ENCODE measurements at places on chromosomes 6 and 20.

DNA sequence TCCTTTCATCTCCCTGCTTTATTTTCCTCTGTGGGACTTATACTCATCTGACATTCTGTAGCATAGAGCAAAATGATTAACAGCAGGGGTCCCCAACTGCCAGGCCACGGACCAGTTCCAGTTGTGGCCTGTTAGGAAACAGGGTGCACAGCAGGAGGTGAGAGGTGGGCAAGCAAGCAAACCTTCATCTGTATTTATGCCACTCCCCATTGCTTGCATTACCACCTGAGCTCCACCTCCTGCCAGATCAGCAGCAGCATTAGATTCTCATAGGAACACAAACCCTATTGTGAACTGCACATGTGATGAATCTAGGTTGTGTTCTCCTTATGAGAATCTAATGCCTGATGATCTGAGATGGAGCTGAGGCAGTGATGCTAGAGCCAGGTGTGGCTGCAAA lies 130.5 kb upstream of the SLC24A3 start:
- DNase-seq, result no peak

GRCh38 chr20:10433014-10433622 lies 904 bp downstream of the MKKS start:
- no peak for DNase-seq

GRCh38 chr6:16821834-16822264 lies 60.6 kb upstream of the ATXN1 start:
- DNase-seq, result no peak

- DNase-seq, result no peak
These were observed 45.4 kb downstream of the CEP162 start for GRCh38 chr6:84182001-84182400.

DNA sequence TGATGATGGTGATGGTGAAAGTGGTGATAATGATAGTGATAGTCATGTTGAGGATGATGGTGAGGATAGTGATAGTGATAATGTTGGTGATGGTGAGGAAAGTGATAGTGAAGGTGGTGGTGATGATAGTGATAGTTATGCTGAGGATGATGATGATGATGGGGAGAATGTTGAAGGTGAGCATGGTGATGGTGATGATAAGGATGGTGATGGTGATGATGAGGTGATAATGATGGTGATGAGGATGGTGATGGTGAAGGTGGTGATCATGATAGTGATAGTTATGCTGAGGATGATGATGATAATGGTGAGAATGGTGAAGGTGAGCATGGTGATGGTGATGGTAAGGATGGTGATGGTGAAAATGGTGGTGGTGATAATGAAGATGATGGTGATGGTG lies 64.9 kb upstream of the ZNF337 start:
- no peak for DNase-seq

GRCh38 chr20:20793591-20793990 lies 81.1 kb upstream of the RALGAPA2 start:
- DNase-seq, result no peak

DNA sequence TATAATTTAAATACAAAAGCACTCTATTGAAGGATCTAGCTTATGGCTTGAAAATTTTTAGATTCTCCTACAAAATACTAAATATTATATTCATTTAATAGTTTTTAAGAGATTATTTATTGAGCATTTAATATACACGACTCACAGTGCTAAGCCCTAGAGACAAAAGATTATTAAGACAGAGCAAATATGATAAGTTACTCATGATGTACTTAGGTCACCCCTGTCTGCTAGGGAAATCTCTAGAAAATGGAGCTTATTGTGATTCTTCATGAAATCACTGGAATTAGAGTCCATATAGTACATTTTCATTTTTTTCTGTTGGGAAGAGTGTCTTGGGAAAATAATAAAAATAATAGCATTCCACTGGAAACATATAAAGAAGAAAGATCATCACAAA lies 37.8 kb downstream of the BEND6 start:
- DNase-seq, result no peak

- DNase-seq, result no peak
These were observed 37.4 kb downstream of the ANGPT4 start for GRCh38 chr20:878511-879307.

DNA sequence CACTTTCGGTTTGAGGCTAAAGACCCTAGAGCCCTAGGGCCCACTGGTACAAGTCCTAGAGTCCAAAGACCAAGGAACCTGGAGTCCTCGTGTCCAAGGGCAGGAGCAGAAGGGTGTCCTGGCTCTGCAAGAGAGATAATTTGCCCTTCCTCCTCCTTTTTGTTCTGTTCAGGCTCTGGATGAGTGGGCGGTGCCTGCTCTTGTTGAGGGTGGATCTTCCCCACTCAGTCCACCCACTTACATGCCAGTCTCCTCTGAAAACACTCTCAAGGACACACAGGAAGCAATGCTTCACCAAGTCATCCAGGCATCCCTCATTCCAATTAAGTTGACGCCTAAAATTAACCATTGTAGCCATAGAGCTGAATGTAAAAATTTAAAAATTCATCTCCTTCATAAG lies 102.1 kb downstream of the UST start:
- no peak for DNase-seq

DNA sequence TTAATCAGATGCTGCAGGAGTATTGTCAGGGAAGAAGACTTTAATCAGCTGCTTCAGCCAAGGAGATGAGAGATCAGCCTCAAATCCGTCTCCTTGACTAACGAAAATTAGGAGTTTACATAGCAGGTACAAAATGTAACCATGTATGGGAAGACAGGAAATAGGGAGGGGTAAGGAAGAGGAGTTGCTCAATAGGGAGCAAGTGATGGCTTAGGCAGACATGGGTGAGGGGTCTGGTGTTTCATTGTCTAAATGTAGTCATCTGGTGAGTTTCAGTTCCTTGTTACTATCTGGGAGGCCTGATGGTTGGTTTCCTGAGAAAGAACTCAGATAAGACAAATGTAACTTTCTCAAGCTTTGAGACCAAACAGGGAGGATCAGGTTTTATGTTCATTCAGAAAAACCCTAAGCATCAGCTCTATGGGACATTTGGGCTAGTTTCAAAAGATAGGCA lies 217.3 kb upstream of the SULF2 start:
- DNase-seq, result no peak

- DNase-seq, result no peak
These were observed 215.1 kb downstream of the DLL1 start for GRCh38 chr6:170075659-170076223.

DNA sequence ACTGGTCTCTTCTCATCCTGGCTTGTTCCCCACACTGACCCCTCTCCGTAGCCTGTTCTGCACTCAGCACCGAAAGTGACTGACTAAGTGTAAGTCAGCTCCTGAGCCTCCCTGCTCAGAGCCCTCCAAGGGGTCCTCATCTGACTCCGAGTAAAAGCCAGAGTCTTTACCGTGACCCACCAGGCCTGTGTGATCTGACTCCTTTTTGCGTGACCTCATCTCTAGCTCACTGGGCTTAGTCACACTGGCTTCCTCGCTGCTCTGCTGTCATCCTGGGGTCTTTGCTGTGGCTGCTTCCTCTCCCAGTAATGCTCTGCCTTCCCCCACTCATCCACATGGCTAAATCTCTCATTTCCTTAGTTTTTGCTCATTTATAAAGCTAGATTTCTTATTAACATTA lies 116.6 kb downstream of the PLCB4 start:
- no peak for DNase-seq

- no peak for DNase-seq
These were observed 399.8 kb upstream of the MAN1A1 start for GRCh38 chr6:119749335-119749734.

GRCh38 chr6:168133687-168134559 lies 54.9 kb upstream of the FRMD1 start:
- no peak for DNase-seq

- DNase-seq, result no peak
These were observed 3.1 kb downstream of the SHPRH start for GRCh38 chr6:145960918-145961589.

DNA sequence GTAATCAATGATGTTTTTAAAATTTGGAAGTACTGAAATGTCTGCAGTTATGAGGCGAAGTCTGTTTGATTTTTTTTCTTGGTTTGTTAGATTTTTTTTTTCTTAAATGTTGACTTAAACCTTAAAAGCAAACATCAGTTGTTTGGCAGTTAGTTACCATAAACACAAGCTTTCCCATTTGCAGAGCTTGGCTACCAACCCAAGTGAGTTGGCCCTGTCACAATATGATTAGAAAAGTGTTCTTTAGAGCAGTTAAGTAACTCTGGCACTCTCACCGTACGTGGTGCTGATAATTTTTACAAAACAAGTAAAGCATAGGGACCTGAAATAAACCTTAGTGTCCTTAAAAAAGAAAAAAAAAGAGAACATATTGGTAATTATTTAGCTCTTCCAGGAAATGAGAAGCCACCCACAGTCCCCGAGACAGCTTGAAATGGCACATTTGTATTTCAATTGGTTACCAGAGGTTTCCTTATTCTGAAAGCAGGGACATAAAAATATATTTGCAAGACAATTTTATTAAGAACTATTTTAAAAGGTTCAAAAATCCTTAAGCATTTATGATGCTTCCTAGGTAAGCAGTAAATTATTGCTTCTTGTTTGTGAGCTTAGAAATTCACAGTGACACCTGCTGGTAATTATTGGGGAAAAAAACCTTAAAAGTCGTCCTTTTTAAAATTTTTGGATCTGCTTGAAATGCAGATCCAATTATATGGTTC lies 3.9 kb downstream of the HEY2 start:
- DNase-seq, result no peak

DNA sequence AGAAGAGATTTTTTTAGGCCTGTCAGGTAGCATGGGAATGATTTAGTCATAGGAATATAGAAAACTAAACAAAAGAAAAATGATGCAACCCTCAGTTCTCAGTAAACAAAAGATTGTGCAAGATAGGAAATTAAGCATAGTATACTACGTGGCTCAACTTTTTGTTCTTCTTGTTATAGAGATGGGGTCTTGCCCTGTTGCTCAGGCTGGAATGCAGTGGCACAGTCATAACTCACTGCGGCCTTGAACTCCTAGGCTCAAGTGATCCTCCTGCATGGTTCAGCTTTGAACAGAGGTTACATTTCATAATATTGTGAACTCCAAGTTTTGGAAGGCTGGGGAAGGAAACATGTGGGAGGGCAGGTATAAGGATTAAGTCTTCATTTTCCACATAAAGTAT lies 28.5 kb downstream of the SLX4IP start:
- DNase-seq, result no peak

DNA sequence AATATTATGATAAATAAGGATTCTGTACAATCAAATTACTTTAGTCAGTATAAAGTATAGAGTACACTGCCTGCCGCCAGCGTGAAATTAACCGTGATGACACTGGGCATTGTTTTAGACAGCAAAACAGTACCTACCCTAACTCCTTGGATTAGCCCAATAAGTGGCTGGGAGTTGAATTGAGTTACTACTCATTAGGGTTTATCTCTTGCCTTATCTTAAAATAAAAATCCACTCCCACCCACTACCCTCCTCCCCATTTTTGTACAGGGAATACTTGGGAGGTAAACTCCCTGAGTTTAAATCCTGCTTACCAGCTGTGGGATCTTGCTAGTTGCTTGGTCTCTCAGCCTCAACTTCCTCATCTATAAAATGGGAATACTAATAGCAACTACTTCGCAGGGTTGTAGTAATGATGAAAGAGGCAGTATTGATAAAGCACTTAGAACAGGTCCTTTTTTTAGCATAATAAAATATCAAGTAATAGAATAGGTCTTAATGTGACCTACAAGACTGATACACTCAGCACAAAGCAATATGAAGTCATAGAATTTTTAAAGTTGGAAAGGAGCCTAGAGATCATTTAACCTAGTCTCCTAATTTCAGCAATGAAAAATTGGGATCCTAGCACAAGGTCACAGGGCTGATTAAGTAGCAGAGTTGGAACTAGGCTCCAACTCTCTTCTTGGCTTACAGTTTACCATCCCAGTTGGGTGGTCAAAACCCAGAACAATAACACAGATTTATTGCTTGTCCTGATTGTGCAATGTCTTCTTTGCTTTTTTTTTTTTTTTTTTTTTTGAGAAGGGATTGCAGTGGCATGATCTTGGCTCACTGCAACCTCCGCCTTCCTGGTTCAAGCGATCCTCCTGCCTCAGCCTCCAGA lies 23.8 kb downstream of the PHACTR2 start:
- no peak for DNase-seq

GRCh38 chr6:51608383-51608782 lies 479.0 kb downstream of the PKHD1 start:
- no peak for DNase-seq

DNA sequence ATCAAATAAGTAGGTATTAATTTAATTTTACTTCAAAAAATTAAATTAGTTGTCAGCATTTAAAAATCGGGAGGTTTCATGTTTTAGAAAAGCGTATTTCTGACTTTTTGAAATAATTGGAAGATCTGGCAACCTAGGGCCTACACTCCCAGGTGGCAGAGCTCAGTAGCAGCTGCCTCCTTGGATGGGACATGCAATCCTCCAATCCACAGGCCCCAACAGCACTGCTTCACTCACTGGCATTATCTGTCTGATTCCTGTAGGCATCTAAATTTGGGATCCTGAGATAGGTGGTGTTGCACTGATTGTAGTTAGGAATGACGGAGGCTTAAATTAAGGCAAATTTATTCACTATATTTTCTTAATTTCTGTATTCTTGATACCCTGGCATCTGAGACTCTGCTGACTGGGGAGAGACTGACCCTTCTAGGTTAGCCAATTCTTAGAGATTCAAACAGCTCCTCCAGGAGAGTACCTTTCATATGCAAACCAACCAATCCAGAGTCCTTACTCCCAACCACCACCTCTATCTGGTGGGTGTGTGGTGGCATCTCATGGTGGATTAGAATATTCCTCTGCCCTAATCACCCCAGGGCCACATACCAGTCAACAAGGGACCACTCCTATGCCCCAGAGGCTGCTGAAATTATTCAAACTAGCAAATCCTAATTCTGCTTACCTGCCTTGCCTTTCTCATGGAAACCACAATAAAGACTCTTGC lies 146.6 kb upstream of the GLP1R start:
- DNase-seq, result no peak

- DNase-seq, result no peak
These were observed 9.9 kb downstream of the BPIFA2 start for GRCh38 chr20:33177866-33178265.

DNA sequence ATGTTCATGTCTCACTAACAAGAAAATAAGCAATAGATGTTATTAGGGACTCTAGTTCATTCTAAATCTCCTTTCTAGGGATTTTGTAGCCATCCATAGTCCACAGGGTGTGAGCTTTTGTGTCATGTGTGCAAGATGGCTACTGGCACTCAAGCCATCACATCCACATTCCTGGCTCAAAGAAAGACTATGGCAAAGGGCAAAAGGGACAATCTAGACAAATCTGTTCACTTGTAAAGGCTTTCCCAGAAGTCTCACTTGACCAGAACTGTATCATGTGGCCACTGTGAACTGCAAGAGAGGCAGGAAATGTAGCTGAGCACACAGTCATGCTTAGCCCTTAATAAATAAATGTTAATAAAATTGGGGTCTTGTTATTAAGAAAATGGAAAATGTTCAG lies 212.6 kb upstream of the EXOC2 start:
- DNase-seq, result no peak
